SIG-M5 (cell line): ENCODE measurements at places on chromosomes 13 and 19.

DNA sequence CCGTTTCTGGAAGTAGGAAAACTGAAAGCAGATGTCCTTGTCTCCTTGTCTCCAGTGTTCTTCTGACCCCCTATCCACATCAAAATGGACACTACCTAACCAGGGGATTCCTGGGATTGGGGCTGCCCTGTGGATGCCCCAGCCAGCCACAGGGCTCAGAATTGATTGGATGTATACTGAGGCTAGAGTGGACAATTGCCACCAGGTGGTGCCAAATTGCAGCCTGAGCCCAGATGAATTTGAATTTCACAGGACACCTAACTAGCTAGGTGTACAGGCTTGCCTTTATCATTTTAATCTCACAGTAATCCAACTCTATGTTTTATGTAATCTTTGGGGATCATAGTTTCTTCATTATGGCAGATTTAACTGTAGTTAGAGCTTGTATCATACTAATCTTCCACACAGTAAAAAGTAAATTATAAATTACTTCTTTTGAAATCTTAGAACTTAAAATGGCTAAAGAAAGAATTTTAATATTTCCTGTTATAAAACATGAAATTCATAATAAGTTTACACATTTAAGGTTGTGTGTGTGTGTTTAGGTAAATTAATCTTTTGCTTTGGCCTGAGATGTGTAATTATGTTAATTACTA lies 58.0 kb downstream of the PIBF1 start:
- DNase-seq, result no peak

DNA sequence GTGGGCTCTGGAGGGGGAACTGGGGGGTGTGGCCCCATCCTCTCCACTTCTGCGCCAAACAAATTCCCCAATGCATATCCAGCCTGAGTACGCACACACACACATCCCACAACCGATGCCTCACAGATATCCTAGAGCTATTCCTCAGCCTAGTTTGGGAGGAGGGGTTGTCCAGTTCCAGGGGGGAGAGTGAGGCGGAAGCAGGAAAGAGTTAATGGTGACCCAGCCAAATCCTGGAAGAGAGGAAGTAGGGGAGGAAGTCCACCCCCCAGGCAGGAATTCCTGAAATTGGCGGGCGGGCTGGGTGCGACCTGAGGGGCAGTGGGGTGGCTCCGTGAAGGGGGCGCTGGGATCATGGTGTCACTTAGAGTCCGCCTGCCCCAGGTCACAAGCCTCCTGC lies 897 bp downstream of the GPR4 start:
- no peak for DNase-seq

GRCh38 chr13:46131705-46132104 lies 26.9 kb upstream of the CPB2 start:
- no peak for DNase-seq

DNA sequence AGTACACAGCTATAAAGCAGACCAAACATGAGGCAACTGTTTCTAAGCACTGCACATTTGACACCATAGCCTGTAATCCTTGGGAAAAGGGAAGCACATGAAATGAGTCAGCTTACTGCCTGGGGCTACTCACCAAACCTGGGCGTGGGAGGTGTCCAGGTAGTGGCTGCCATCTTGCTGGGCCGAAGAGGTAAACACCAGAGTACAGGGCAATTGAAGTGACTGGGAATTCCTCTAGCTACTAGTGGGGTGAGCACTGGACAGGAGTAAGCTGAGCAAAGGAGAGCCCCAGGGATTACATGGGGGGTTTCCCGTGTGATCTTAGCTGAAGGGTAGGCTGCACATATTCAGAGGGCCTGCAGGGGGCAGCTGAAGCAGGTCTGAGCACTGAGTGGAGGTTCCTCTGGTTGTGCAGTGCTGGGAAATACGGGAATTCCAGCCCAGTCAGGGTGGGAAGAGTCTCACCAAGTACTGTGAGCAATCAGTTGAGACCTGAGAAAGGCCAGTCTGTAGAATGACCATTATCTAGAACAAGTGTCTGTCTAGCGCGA lies 140.5 kb downstream of the SLC7A1 start:
- DNase-seq, result no peak

- DNase-seq, result no peak
Measured at GRCh38 chr13:113924184-113924901, 49.5 kb downstream of the C13orf46 start.

- DNase-seq, result no peak
Measured at GRCh38 chr13:100045355-100045754, 43.5 kb upstream of the PCCA start.

GRCh38 chr13:112639521-112639920 lies 50.3 kb upstream of the ATP11A start:
- no peak for DNase-seq

DNA sequence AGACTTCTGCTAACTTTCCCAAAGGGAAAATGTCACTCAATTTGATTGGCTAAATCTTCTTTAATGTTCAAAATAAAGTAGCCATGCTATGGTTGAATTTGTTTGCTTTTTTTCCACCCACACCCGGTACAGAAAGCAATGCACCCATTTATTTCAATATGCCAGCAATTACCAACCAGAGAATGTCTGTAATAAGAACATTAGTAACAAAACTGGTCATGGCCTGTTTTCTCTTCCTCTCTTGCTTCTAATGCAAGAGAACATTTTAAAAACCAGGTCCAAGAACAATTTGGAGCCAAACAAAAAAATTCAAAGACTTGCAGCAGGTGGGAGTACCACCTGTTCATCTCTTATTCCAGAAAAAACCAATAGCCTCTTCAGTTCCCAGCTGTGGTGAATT lies 1108.8 kb upstream of the PCDH20 start:
- DNase-seq, result no peak

GRCh38 chr19:7360393-7360984 lies 11.8 kb downstream of the ARHGEF18 start:
- DNase-seq, result no peak

GRCh38 chr19:3752492-3752891 lies 9.0 kb downstream of the APBA3 start:
- no peak for DNase-seq
